ENCODE measurements at places on chromosomes 2 and 18. TPM values are rescaled to one million over a fixed set of nuclear protein-coding genes. Genes with fewer than 3 reads are reported as not detected.

The LRRC30 gene
- not detected for total RNA-seq

The SLC16A14 gene
- not detected for total RNA-seq

The NPPC gene
- not detected for total RNA-seq

The SERPINB11 gene
- not detected for total RNA-seq

The FOXD4L1 gene
- 0.16 TPM for total RNA-seq

The FEV gene
- total RNA-seq: not detected

The ZAP70 gene
- total RNA-seq: 16.1 TPM

The GRHL1 gene
- not detected for total RNA-seq

The EVA1A gene
- not detected for total RNA-seq

The NMUR1 gene
- 2.2 TPM for total RNA-seq

- H3K4me1 ChIP-seq: no peaks in the 10 kb centered on the region
- no peak for DNase-seq
- no peak overlapping the region for H3K4me3 ChIP-seq
Observed at GRCh38 chr2:70779911-70780545, 10.4 kb downstream of the FIGLA start.

GRCh38 chr2:71901466-71901865 is 246.2 kb downstream of the CYP26B1 start:
- no peak overlapping the region for H3K4me3 ChIP-seq
- no peaks in the 10 kb centered on the region for H3K4me1 ChIP-seq
- no peaks in the 10 kb centered on the region for H3K36me3 ChIP-seq
- no peak overlapping the region for H3K27ac ChIP-seq

DNA sequence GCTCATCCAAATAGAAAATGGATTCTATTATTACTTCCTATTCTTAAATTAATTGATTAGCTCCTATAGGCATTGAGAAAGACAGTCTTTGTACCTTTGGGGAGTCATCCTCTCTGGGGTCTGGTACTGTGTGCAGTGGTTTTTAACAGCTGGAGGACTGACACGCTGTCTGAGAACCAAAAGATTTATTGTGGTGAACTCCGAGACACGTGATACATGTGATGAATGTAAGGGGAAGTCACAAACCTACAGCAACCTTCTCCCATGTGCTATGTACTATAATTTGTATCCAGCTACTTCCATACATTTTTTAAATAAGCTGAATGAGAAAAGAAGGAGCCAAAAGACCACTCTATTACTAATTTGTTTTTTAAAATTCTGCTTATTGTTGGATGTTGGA is 133.7 kb downstream of the GALNT3 start:
- H3K27me3 ChIP-seq: no peaks in the 10 kb centered on the region
- no peak overlapping the region for H3K4me3 ChIP-seq
- H3K4me1 ChIP-seq: peaks cover 4% of the 10 kb centered on the region
- no peak overlapping the region for H3K27ac ChIP-seq
- DNase-seq: no peak

DNA sequence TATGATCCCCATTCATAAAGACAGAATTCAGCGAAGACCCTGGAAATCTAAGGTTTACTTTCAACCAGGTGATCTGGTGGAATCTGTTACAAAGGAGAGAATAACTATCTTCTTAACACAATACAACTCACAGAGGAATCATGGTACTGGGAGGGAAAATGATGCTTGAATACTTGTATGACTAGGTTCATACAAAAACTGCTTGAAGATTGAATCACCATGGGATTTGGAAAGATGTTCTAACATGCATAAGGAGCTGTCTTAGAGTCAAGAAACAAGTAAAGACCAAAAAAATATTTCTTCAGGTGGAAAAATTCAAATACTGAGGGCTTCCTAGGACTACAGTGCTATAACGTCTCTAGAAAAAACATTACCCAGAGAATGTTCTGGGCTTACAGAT is 32.2 kb downstream of the COL5A2 start:
- no peak for DNase-seq
- H3K27ac ChIP-seq: no peak overlapping the region
- H3K27me3 ChIP-seq: no peaks in the 10 kb centered on the region
- no peak overlapping the region for H3K4me3 ChIP-seq

- peak; percentile 21 for DNase-seq
- H3K4me1 ChIP-seq: peaks cover 43% of the 10 kb centered on the region
- peaks cover 65% of the 10 kb centered on the region for H3K27me3 ChIP-seq
- peak overlapping the region; percentile 23 for H3K27ac ChIP-seq
- peak overlapping the region; percentile 43 for H3K4me3 ChIP-seq
Observed at GRCh38 chr2:216633616-216634369, 573 bp downstream of the IGFBP2 start.

- H3K27ac ChIP-seq: no peak overlapping the region
- DNase-seq: no peak
- H3K4me3 ChIP-seq: no peak overlapping the region
- H3K27me3 ChIP-seq: no peaks in the 10 kb centered on the region
- H3K4me1 ChIP-seq: no peaks in the 10 kb centered on the region
- H3K36me3 ChIP-seq: no peaks in the 10 kb centered on the region
Observed at GRCh38 chr18:33700513-33700976, 122.5 kb downstream of the ASXL3 start.

- no peaks in the 10 kb centered on the region for H3K36me3 ChIP-seq
- no peak overlapping the region for H3K4me3 ChIP-seq
- DNase-seq: no peak
- no peaks in the 10 kb centered on the region for H3K4me1 ChIP-seq
- H3K27me3 ChIP-seq: no peaks in the 10 kb centered on the region
- H3K27ac ChIP-seq: no peak overlapping the region
Observed at GRCh38 chr18:36905571-36905970, 76.6 kb downstream of the KIAA1328 start.

DNA sequence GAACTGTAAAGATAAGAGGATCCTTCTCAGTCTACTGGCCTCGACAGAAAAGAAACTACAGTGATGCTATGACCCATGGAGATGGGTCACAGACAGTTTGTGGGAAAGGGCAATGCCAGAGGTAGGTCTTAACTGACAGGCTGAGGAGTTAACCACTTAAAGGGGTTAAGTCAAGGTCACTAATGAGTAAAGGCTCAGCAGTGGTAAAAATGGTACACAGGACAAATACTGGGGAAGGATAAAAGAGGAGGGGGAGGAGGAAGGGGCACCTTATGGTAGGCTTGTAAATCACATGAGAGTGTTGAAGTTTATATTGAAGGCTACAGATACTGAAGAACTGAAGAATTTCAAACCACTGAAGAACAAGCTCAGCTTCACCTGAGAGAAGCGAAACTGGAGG is 9.9 kb downstream of the IER3IP1 start:
- H3K4me1 ChIP-seq: no peaks in the 10 kb centered on the region
- no peak overlapping the region for H3K27ac ChIP-seq

DNA sequence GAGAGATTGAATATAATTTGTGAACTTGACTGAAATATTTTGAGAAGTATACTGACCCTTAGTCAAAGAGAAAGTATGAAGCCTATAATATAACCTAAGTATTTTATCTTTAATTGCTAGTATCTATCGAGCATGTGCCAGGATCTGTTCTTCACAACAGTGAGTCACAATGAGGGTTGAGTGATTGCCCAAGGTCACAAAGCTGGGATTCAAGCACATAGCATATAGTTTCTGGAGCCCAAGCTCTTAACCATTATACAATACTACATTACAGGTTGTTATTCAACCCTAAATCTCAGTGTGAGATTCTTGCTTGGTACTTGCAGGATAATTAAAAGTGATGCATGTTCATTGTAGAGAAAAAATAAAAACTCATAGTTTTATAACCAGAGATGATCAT is 97.2 kb downstream of the RAB3GAP1 start:
- H3K4me1 ChIP-seq: no peaks in the 10 kb centered on the region
- H3K27me3 ChIP-seq: no peaks in the 10 kb centered on the region
- no peak for DNase-seq

DNA sequence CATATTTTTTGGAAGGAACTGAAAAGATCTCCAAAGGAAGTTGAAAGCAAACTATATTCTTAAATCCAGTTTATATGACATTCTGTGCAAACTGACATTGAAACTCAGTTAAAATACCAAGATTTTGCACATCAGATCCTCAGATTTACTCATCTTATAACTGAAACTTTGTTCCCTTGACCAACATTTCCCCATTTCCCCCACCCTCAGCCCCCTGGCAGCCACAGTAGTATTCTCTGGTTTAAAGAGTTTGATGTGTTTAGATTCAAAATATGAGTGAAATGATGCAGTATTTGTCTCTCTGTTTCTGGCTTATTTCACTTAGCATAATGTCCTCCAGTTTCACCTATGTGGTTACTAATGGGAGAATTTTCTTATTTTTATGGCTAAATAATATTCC is 99.2 kb upstream of the ITGA4 start:
- no peaks in the 10 kb centered on the region for H3K27me3 ChIP-seq
- H3K27ac ChIP-seq: no peak overlapping the region

DNA sequence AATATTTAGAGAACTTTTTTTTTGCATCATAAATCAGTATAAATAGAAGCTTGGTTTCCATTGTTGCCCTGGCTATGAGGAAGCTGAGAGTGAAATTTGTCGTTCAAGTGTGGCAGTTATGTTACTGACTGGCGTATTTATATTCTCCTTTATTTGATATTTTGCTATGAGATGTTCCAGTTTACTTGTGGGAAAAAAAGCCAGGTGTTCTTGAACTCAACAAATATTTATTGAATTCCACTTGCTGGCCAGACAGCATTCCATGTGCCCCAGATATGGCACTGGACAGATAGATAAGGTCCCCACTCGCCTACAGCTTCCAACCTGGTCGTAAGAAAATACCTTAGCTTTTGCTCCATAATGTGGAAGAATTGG is 44.7 kb downstream of the NEDD4L start:
- no peaks in the 10 kb centered on the region for H3K27me3 ChIP-seq
- H3K36me3 ChIP-seq: no peaks in the 10 kb centered on the region
- H3K4me1 ChIP-seq: peaks cover 13% of the 10 kb centered on the region

DNA sequence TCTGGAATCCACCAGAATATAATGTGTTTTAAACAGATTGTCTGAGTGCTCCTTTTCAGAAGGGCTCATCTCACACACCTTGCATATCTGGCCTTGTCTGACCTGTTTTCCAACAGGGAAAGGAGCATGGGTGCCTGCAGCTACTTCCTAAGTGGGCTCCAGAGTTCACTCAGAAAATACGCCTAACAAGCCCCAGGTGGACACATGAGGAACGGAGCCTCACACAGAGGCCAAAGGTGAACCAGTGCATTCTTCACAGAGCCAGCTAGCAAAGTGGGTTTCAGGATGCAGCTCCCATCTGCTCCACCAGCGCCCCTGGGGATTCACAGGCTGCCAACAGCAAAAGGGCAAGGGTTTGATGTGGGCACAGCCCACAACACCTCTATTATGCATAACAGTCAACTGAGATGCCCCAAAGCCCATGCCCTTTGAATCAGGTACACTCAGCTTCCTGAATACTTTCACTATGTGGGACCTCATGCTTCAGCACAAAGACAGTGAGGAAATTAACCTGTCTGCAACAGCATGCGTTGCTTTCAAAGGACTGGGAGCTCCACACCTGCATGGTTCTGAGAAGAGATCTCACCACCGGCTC is 86.6 kb downstream of the CCBE1 start:
- H3K4me3 ChIP-seq: no peak overlapping the region
- H3K27me3 ChIP-seq: no peaks in the 10 kb centered on the region
- no peaks in the 10 kb centered on the region for H3K36me3 ChIP-seq
- H3K4me1 ChIP-seq: no peaks in the 10 kb centered on the region
